Kidney epithelial cell (primary cell): ENCODE measurements at places on chromosomes 1 and 21.

DNA sequence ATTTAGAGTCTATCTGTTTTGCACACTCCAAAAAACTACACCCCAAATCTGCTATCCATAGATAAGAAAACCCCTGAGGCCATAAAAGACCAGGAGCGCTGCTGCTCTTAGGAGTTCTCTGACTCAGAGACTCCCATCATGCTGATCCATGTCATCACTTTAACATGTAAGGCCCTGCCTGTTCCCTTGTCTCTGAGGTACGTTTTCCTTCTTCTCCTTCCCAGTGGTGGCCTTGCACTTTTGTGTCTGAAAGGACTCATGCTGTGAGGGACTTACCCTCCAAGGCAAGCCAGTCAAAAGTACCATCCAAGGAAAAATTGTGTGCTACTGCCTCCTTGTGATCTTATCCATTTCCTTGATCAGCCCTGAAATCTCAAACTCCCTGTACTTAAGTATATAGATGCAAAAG is 427.4 kb upstream of the NCAM2 start:
- no peak for DNase-seq

DNA sequence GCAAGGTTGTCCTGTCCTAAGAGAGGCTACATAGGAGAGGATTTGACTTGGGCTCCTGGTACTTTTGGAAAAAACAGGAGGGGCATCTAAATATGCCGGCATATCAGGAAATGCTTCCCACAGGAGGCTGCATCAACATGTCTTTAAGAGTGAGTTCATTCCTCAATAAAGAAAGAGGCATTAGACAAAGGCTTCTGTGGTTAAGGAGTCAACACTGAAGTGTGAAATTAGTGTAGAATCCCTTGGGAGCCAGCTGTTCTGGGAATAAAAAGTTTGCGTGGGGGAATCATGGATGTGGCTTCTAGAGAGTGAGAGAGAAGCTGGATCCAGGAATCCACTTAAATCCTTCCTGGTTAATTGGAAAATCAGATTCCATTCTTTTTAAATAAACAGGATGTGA is 69.5 kb downstream of the DNM3 start:
- no peak for DNase-seq

- DNase-seq = no peak
These were observed 38.1 kb upstream of the SLAMF9 start for GRCh38 chr1:159992161-159992560.

DNA sequence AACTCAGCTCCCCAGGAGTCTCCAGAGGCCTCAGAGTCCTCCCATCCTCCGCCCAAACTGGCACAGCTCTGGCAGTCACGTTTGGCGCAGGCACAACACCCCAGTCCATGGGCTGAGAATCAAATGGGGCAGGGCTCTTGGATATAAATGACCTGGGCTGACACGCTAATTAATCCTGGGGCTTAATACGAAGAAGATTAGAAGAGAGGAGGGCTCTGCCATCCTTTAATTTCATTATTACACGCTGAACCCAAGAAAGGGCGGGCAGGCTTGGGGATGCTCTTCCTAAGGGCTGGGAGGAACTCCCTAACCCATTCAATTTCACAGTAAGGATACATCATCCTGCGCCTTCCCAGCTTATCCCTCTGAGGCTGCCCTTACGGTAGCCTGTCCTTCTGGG is 2.4 kb downstream of the GRIK3 start:
- no peak for DNase-seq

GRCh38 chr1:223549740-223550139 is 115.8 kb downstream of the CAPN8 start:
- no peak for DNase-seq

DNA sequence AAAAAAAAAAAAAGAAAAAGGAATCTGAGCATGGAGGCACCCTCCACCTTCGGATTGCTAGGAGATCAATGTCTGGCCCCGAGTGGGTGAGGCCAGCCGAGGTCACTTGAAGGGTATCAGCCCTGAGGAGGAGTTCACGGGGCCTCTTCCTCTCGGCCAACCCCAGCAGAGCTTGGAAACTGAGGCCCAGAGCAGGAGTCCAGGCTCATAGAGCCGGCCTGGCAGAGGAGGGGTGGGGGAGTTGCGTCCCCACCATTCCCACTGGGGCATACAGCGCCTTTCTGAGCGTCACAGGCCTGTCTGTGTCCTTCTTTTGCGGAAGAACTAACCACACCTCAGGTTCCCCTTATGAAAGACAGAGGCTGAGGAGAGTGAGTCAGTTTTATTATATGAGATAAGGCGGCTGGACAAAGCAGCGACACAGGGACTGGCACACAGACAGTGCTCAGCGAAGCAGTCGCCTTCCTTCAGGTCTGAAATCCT is 17.1 kb upstream of the EPHA2 start:
- DNase-seq = no peak

DNA sequence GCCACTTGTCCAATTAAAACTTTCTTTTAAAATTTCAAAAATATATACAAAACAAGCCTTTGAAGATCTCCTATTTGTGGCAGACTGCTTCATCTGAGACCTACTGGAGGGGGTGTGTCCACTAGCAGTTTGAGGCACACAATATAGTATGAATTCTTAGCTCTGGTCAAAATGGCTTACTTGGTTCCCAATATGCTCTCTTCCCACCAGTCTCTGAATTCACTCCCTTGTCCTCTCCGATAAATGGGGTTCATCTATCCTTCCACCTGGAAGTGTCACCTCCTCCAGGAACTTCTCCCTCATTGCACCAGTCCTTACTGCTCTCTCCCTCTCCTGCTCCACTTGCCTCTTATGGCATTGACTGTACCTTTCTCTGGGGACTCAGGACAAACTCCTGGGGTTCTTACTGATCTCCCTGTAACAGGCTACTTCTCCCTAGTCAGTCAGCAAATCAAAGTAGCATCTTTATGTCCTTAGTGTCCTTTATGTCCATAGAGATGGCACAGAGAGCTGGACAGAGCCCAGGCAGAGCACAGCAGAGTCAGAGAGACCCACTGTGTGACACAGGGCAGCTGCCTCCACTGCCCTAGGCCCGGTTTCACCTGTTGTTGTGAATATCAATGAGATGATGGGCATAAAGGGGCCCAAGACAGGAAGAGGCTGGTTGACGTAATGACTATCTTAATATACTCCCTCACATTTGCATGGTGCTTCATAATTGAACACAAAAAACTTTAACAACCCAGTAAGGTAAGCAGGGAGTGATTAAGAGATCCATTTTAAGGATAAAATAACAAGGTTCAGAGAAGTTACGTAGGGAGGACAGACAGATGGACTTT is 3.6 kb downstream of the ASAP3 start:
- DNase-seq = no peak

- DNase-seq = no peak
These were observed 187.8 kb downstream of the LRRIQ3 start for GRCh38 chr1:74010206-74010605.

GRCh38 chr1:183721041-183721440 is 67.9 kb upstream of the APOBEC4 start:
- no peak for DNase-seq

GRCh38 chr1:36650200-36651065 is 167.7 kb upstream of the CSF3R start:
- DNase-seq = no peak

- DNase-seq = no peak
These were observed at the start of gene KAZN for GRCh38 chr1:14598498-14599182. Gene KAZN, plus strand, starts transcription at chr1:14598685.

- no peak for DNase-seq
These were observed 172.8 kb downstream of the ZNF281 start for GRCh38 chr1:200237066-200237465.

GRCh38 chr1:186152620-186153239 is 222.3 kb downstream of the TPR start:
- peak; percentile 19 for DNase-seq

- DNase-seq = no peak
These were observed 30.3 kb downstream of the UBASH3A start for GRCh38 chr21:42433946-42434551.

- DNase-seq = no peak
These were observed 246.5 kb downstream of the TOMM20 start for GRCh38 chr1:234881893-234882771.

DNA sequence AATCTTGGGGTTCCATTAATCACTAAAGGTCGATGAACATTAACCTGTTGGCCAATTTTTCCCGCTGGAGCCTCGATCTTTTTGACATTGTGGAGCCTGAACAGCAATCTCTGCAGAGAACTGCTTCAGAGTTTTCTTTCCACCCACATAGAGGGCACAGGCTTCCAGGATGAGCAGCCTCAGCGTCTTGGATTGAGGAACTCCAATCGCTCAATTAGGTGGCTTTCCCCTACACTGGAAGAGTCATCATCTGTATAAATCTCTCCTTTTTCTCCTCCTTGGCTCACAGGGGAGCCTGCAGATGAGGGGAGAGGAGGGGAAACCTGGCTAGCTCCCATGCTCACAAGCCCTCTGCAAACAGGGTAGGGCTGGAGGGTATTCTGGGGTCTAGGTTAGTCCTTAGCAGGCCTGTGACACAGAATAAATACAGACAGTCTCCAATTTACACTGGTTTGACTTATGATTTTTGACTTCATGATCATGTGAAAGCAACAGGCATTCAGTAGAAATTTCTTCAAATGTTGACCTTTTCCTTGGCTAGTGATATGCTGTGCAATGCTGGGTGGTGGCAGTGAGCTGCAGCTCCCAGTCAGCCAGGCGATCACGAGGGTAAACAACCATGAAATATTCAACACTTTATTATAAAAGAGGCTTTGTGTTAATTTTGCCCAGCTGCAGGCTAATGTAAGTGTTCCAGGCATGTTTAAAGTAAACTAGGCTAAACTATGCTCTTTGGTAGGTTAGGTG is 80.8 kb downstream of the PGBD5 start:
- no peak for DNase-seq

DNA sequence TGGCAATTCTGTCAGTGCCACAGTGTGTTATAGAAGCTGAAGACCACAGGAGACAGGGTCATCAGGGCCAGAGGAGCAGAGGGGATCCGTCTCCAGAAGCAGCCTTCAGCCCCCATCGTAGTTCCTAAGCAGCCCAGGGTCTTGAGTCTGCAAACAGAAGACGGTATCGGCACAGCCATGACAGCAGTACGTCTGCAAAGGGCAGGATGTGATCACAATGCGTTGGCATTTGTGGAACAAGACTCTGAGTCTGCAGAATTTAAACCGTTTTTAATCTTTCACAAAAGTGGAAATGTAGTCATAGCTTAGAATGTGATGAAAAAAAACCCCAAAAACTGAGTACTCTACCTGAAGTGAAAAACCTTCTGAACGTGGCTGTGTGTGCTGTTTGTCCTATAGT is 44.0 kb upstream of the SCCPDH start:
- no peak for DNase-seq

DNA sequence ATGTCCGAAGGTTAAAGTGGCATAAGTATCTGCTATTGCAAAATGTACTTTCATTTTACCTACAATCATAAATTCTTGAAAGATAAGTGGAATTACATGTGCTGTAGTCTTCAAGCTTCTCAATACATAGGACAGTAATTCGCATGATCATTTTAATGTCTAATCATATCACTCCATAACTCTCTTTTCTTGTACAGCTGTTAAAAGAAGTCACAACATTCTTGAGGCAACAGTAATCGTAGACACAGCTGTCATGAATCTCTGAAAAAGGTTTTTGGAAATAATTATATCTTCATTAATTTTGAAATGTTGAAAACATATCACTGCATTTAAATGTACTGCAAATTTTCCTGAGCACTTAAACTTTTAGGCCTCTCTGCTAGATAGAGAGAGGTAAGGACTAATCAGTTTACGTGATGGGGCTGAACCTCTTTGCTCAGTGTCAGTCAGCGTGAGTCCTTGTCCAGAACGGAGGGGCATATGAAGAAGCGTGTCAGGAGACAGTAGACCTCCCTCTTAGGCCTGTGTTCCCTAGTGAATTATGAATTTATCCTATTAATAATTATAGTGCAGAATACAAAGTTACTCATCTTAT is 133.4 kb downstream of the NEK7 start:
- no peak for DNase-seq

DNA sequence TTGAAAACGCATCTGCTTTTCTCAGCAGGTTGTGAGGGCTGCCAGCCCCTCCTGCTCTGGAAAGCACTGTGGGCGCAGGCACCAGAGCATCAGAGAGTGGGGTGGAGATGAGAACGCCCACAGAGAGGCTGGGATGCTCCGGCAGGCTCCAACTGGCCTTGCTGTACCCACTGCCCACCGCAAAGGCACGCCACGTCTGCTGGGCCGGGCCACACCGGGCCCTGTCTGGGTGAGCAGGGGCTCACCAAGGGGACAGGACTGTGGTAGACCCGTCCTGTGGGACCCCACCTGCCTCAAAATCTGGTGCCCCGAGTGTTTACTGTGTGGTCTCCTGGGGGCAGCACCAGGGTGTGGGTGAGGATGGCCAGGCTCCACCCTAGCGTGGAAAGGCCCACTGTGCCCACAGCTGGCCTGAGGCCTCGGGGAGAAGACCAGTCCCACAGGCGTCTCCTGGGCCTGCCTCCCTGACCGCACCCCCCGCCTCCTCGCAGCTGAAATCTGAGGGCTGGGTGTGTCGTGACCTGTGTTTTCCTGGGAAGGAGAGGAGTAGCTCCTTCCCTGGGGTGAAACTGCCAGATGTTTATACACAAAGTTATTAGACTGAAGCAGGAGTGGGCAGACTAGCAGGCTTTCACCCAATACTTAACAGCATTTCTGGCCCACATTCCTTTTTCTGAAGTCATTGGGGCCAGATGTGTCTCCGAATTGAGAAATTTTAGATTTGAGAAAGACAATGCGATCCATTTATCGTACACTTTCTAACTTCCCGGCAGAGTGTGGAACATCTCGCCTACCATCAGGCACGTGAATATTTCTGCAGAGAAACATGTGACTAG is 53.8 kb downstream of the STUM start:
- DNase-seq = no peak

DNA sequence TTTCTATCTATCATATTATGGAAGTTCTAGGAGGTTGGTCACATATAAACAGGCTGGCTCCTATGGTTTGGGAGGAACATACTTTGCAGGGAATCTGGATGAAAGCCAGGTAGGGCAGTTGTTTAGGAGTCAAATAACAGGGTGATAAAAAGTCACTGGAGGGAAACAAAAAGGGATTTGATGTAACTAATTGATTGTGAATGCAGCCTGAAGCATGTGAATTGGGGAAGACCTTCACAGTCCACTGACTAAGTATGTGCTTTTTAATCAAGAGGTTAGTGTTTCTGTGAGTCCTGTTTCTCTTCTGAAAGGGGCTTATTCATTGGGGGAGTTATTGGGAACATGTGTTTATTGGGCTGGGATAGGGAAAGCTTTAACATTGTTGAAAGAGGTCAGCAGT is 41.3 kb downstream of the HMCN1 start:
- peak; percentile 54 for DNase-seq

GRCh38 chr21:36945496-36946138 is 20.9 kb downstream of the HLCS start:
- DNase-seq = no peak

GRCh38 chr1:119799599-119800177 is 11.6 kb downstream of the REG4 start:
- no peak for DNase-seq

- no peak for DNase-seq
These were observed 34.4 kb downstream of the C21orf91 start for GRCh38 chr21:17784604-17785402.

GRCh38 chr1:23376890-23377811 is 7.5 kb upstream of the ZNF436 start:
- no peak for DNase-seq

GRCh38 chr1:56774067-56774609 is 45.1 kb downstream of the FYB2 start:
- no peak for DNase-seq

GRCh38 chr1:8777867-8778266 is 39.6 kb downstream of the RERE start:
- no peak for DNase-seq

- no peak for DNase-seq
These were observed 2.4 kb upstream of the WNT9A start for GRCh38 chr1:227949954-227950734.
